ENCODE measurements at places on chromosomes 7 and 10. TPM values are rescaled to one million over a fixed set of nuclear protein-coding genes. Genes with fewer than 3 reads are reported as not detected.

GRCh38 chr10:69413221-69413865, 3.4 kb downstream of the TACR2 start:
- no peak overlapping the region for H3K4me3 ChIP-seq
- H3K27me3 ChIP-seq: peaks cover 1% of the 10 kb centered on the region
- no peaks in the 10 kb centered on the region for H3K36me3 ChIP-seq
- H3K27ac ChIP-seq: no peak overlapping the region
- peak; percentile 67 for DNase-seq

- peaks cover 56% of the 10 kb centered on the region for H3K4me1 ChIP-seq
- H3K27ac ChIP-seq: peak overlapping the region; percentile 46
- no peak overlapping the region for H3K4me3 ChIP-seq
- peak; percentile 57 for DNase-seq
- no peaks in the 10 kb centered on the region for H3K36me3 ChIP-seq
Observed at GRCh38 chr10:6406220-6407033, 173.6 kb downstream of the PRKCQ start.

- no peaks in the 10 kb centered on the region for H3K36me3 ChIP-seq
- no peaks in the 10 kb centered on the region for H3K4me1 ChIP-seq
- peaks cover 2% of the 10 kb centered on the region for H3K27me3 ChIP-seq
- H3K27ac ChIP-seq: no peak overlapping the region
- no peak overlapping the region for H3K4me3 ChIP-seq
- DNase-seq: no peak
Observed at GRCh38 chr7:12025246-12025645, 185.8 kb upstream of the TMEM106B start.

DNA sequence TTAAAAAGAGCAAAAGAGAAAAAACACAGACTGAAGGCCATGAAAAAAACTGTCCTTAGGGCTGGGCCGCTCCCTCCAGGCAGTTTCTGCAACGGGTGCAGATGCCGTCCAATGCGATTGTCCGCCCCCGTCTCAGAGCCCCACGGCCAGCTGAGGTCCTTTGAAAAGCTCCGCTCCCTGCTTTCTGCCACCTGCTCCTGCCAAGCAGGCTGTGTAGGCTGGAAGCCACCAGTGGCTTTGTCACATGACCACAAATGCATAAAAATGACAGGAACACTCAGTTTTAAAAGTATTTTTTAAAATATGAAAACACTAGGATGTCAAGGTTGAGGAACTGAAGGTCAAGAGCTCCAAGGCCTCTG, 71.7 kb downstream of the AMZ1 start:
- DNase-seq: no peak
- H3K27ac ChIP-seq: no peak overlapping the region
- H3K4me1 ChIP-seq: peaks cover 43% of the 10 kb centered on the region
- no peak overlapping the region for H3K4me3 ChIP-seq
- peaks cover 26% of the 10 kb centered on the region for H3K36me3 ChIP-seq

DNA sequence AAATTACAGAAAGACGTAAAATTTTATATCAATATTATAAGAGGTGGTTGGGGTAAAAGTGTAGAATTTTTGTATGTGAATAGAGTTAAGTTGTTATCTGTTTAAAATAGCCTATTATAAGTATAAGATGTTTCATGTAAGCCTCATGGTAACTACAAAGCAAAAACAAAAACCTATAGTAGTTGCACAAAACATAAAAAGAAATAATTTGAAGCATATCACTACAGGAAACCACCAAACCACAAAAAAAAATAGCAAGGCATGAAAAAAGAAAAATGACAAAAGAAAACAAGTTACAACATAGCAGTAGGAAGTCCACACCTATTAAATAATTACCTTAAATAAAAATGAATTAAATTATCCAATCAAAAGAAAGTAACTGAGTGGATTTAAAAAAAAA, 12.4 kb upstream of the GSTK1 start:
- no peak overlapping the region for H3K4me3 ChIP-seq
- peak overlapping the region; percentile 75 for H3K27ac ChIP-seq
- no peaks in the 10 kb centered on the region for H3K27me3 ChIP-seq

- H3K36me3 ChIP-seq: no peaks in the 10 kb centered on the region
- H3K4me3 ChIP-seq: no peak overlapping the region
- H3K27ac ChIP-seq: no peak overlapping the region
- DNase-seq: no peak
- peaks cover 1% of the 10 kb centered on the region for H3K27me3 ChIP-seq
- no peaks in the 10 kb centered on the region for H3K4me1 ChIP-seq
Observed at GRCh38 chr7:91162436-91162835, 101.8 kb upstream of the FZD1 start.

DNA sequence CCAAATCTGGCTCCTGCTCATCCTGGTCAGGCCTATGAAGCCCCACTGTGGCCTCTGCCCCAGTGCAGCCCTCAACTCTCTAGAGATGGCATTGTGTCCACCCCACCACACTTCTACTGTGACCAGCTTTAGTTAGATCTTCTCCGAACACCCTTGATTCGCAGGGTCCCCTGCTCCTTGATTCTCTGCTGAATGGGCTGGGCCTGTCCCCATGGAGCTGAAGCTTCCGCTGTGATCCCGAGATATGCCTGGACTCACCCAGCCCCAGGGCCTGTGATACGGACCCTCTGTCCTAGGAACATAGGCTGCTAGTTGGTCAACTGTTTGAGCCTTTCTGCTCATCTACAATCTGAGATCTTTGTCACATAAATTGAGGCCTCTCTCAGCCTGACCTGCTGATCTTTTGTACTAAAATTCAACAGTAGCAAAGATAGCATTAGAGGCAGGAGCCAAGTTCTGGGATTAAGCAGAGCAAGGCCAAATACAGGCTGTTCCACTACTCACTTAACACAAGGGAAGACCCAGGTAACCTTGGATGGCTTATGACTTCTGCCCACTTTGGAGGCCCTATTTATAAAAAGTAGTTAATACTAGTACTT, 6.5 kb upstream of the PPIF start:
- H3K27me3 ChIP-seq: no peaks in the 10 kb centered on the region
- H3K4me3 ChIP-seq: no peak overlapping the region
- H3K36me3 ChIP-seq: no peaks in the 10 kb centered on the region
- H3K4me1 ChIP-seq: no peaks in the 10 kb centered on the region

DNA sequence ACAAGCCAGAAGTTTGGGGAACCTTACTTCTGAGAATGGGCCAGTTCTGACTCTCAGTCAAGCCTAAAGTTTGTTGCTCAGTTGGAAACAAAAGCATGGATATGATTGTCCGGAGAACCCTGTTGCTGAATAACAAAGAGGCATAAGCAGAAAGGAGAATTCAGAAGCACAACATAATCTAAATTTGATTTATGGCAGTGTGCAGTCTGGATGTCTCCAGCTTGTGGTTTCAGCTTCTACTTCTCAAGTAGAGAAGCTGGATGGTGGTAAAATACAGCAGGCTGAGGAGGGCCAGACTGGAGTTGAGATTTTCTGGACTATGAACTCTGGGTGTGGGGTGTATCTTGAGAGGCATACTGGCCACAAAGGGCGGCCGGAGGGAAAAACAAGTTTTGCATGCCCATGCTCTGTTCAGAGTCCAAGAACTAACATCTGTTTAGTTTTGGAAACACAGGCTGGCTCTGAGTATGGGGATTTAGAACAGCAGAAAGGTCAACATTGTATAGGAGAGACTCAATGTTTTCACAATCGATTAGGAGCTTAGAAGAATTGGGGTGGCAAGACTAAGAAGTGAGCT, 592.9 kb downstream of the CNTNAP2 start:
- H3K36me3 ChIP-seq: no peaks in the 10 kb centered on the region
- H3K4me3 ChIP-seq: no peak overlapping the region
- no peak overlapping the region for H3K27ac ChIP-seq

DNA sequence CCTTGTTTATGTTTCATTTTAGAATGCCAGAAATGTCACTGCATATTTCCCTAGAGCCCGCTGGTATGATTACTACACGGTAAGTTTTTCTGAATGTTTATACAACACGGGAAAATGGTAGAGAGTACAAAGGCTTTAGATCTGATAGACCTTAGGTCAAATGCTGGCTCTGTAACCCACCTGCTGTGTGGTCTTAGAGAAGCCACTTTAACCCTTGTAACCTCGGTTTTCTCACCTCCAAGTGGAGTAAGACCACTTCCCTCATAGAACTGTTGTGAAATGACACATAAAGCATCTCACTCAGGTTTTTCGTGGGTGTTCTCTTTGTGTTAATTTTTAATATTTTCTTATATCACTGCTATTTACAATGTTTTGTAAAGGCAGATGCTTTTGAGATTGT, 13.9 kb upstream of the MGAM2 start:
- no peaks in the 10 kb centered on the region for H3K36me3 ChIP-seq
- no peaks in the 10 kb centered on the region for H3K4me1 ChIP-seq
- no peak overlapping the region for H3K4me3 ChIP-seq
- no peak overlapping the region for H3K27ac ChIP-seq
- H3K27me3 ChIP-seq: no peaks in the 10 kb centered on the region

- no peaks in the 10 kb centered on the region for H3K4me1 ChIP-seq
- H3K27me3 ChIP-seq: peaks cover 5% of the 10 kb centered on the region
- no peak overlapping the region for H3K27ac ChIP-seq
Observed at GRCh38 chr7:134356421-134356936, 39.7 kb upstream of the SLC35B4 start.

DNA sequence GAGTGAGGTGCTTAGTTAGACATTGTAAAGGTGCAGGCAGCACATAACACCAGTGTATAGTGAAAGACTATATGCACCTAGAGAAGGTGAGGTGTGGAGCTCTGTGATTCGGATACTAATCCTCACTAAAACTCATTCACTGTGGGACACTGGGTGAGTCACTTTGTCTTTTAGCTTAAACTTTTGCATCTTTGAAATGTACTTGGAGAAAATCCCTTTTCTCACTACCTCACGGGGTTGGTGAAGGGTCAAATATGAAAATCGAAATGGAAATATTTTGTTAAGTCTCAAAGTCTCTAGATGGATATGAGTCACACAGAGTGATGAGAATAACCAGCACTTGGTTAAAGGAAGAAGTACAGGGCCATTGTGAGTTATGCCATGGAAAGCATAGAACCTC, 38.0 kb downstream of the MDFIC start:
- no peak overlapping the region for H3K4me3 ChIP-seq
- H3K36me3 ChIP-seq: peaks cover 29% of the 10 kb centered on the region
- peaks cover 51% of the 10 kb centered on the region for H3K4me1 ChIP-seq
- H3K27ac ChIP-seq: peak overlapping the region; percentile 40
- DNase-seq: no peak

DNA sequence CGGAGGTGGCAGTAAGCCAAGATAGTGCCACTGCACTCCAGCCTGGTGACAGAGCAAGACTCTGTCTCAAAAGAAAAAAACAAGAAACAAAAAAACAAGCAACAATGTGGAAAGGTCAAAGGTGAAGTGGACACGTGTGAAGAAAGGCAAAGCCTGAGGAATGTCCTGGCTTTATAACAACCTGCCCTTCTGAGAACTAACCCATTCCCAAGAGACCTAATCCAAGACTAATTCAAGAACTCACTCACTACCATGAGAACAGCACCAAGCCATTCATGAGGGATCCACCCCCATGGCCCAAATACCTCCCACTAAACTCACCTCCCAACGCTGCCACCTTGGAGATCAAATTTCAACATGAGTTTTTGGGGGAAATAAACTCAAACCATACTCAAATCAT, 47.5 kb upstream of the KIF5B start:
- DNase-seq: no peak
- H3K4me3 ChIP-seq: no peak overlapping the region
- no peak overlapping the region for H3K27ac ChIP-seq
- H3K36me3 ChIP-seq: no peaks in the 10 kb centered on the region
- no peaks in the 10 kb centered on the region for H3K4me1 ChIP-seq
- peaks cover 3% of the 10 kb centered on the region for H3K27me3 ChIP-seq

DNA sequence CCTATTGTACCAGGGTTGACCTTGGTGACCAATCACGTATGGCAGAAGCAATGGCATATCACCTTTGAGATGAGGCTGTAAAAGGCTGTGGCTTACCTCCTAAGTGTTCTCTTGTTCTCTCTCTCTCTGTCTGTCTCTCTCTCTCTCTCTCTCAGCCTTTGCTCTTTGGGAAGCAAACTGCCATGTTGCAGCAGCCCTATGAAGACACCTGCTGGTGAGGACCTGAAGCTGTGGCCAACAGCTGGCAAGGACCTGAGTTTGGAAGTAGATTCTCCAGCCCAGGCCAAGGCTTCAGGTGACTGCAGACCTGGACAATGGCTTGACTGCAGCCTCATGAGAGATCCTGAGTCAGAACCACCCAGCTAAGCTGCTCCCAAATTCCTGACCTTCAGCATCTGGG, 161.4 kb downstream of the GPAM start:
- H3K27me3 ChIP-seq: no peaks in the 10 kb centered on the region
- H3K4me3 ChIP-seq: no peak overlapping the region
- no peak for DNase-seq
- no peaks in the 10 kb centered on the region for H3K36me3 ChIP-seq
- H3K4me1 ChIP-seq: no peaks in the 10 kb centered on the region
- no peak overlapping the region for H3K27ac ChIP-seq

- H3K4me1 ChIP-seq: no peaks in the 10 kb centered on the region
- no peak for DNase-seq
- no peaks in the 10 kb centered on the region for H3K27me3 ChIP-seq
- H3K4me3 ChIP-seq: no peak overlapping the region
Observed at GRCh38 chr10:64365663-64366062, 844.5 kb downstream of the REEP3 start.

- H3K4me1 ChIP-seq: peaks cover 16% of the 10 kb centered on the region
- H3K4me3 ChIP-seq: no peak overlapping the region
- no peaks in the 10 kb centered on the region for H3K27me3 ChIP-seq
- H3K27ac ChIP-seq: peak overlapping the region; percentile 28
- peaks cover 17% of the 10 kb centered on the region for H3K36me3 ChIP-seq
- no peak for DNase-seq
Observed at GRCh38 chr7:5625938-5626337, 155.5 kb downstream of the RNF216 start.

DNA sequence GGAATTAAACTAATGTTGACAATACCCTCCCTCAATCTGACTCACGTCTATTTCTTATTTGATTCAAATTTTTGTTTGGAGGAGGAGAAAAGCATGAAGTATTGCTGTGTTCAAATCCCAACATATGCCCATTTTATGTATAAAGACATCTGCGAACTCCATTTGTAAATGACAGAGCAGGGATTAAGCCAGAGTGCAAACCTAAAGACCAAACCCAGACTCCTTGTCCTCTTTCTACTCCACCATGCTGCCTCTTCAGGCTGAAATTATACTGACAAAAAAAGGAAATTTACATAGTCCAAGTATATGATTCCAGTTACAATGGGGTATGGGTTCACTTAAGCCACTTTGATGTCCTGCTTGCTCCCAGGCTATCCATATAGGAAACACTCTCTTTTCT, 383.1 kb downstream of the ADRA2A start:
- H3K27me3 ChIP-seq: peaks cover 11% of the 10 kb centered on the region
- H3K4me3 ChIP-seq: no peak overlapping the region
- H3K4me1 ChIP-seq: no peaks in the 10 kb centered on the region
- no peak overlapping the region for H3K27ac ChIP-seq
- DNase-seq: no peak
- no peaks in the 10 kb centered on the region for H3K36me3 ChIP-seq

- no peaks in the 10 kb centered on the region for H3K4me1 ChIP-seq
- no peak for DNase-seq
- H3K27me3 ChIP-seq: peaks cover 25% of the 10 kb centered on the region
- no peaks in the 10 kb centered on the region for H3K36me3 ChIP-seq
- H3K27ac ChIP-seq: no peak overlapping the region
Observed at GRCh38 chr7:135768467-135768866, 19.9 kb upstream of the FAM180A start.

The CHAT gene
- total RNA-seq: not detected

The NYAP1 gene
- 0.38 TPM for total RNA-seq

The OGDHL gene
- total RNA-seq: 0.40 TPM

The MOGAT3 gene
- not detected for total RNA-seq

The CEP55 gene
- 45.0 TPM for total RNA-seq

The TFR2 gene
- total RNA-seq: 11.3 TPM

The HOXA10 gene
- total RNA-seq: not detected

The C7orf57 gene
- total RNA-seq: 0.83 TPM

The PRSS2 gene
- total RNA-seq: not detected
